ENCODE measurements at places on chromosomes 6 and 20.

DNA sequence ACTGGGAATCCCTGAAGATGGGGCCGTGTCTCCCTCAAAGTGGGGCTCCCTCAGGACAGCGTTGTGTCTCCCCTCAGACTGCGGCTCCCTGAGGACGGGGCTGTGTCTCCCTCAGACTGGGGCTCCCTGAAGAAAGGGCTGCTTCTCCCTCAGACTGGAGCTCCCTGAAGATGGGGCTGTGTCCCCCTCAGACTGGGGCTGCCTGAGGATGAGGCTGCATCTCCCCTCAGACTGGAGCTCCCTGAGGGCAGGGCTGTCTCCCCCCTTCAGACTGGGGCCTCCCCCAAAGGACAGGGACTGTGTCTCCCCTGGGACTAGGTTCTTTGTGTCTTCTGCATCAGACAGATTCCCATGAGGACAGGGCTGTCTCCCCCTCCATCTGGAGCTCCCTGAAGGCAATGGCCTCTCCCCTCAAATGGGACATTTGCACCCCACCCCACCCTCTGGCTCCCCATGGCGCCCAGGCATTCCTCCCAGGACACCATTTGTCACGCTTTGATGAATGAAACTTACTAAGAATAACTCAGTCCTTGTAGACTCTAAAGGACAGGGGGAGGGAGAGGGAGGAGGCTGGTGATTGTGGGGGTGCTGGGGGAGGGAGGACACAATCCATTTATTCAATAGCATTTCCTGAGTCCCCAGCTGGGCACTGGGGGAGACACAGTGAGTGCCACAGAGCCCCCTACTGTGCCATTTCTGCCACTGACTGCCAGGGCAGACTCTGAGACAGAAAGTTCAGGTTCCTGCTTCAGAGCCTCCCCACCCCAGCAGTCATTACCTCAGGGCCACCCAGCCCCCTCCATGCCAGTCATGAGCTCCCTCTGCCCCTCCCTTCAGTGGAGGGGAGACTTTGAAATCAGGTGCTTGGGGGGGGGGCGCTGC is 122.4 kb downstream of the MRPL14 start:
- DNase-seq, result no peak

DNA sequence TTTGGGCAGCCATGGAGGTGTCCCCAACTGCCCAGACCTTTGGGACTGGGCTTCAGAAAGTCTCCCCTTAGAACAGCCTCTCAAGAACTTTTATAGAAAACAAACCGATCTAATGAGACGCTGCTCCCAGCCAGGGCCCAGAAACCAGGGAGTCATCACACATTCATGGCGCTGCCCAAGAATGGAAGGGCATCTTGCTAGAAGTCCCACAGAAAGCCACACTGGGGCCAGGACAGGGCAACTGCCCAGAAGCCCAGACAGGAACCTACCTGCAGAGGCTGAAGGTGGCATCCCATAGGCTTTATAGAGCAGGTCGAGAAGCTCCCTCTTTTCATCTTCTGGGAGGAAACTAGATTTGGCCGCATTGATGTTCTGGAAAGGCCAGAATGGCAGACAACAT is 31.5 kb downstream of the ADA start:
- no peak for DNase-seq

GRCh38 chr20:21921251-21921650 is 215.8 kb downstream of the PAX1 start:
- no peak for DNase-seq

DNA sequence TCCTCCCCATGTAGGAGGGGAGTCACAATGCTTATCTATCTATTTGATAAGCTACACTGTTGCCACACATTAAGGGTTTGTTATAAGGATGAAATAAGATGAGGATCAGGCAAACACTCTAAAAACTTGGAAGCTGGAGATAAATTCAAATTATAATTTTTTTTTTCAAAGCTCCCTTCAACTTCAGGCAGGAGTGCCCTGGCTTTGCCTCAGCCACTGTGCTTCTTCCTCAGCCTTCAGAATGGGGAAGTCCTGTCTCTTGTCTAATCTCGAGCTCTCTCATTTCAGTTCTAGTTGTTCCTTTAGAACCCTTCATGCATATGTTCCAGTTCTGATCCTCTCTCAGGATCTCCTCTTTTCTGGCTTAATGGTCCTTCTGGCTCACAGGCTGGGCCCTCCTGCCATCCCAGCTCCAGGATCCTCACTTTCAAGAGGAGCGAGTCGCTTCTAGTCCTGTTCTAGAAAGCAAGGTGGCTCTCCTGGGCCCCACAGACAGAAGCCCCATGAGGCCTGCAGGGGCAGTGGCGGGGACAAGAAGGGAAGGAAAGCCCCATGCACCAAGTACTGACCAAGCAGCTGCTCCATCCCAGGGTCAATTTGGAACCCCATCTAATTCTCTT is 164.3 kb downstream of the VEGFA start:
- no peak for DNase-seq

DNA sequence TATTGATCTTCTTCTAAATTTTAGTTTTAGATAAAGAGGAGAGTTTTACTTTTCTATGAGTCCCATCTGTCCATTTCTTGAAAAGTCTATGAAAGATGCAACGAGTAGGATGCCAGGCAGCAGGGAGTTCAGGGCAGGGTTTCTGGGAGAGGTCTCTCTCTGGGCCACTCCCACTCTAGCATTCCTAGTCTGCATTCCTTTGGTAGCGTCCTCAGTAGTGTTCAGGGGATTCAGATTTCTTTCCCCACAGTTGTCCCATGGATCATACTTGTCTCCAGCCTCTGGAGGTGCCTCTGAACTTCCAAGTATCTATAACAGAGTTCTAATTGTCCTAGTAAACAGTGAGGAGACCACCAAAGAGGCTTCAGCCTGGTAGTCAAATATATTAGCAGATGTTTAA is 225.3 kb downstream of the RIMS1 start:
- no peak for DNase-seq

DNA sequence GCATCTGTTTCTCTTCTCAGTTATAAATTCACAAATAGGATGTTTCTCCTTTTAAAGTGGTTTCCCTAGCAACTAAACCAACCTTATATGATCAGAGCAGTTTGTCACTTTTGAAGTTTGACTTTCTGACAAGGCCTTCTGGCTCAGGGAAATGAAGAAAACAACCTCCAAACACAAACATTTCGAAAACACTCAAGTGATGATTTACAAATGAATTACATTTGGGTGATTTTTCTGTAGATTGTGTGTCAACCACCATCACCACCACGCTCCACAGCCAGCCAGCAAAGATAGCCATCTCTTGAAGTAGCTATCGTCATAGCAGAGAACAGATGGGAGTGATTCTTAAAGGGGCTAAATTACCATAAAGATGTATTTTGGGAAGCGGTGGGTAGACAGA is 16.5 kb upstream of the MLIP start:
- no peak for DNase-seq

DNA sequence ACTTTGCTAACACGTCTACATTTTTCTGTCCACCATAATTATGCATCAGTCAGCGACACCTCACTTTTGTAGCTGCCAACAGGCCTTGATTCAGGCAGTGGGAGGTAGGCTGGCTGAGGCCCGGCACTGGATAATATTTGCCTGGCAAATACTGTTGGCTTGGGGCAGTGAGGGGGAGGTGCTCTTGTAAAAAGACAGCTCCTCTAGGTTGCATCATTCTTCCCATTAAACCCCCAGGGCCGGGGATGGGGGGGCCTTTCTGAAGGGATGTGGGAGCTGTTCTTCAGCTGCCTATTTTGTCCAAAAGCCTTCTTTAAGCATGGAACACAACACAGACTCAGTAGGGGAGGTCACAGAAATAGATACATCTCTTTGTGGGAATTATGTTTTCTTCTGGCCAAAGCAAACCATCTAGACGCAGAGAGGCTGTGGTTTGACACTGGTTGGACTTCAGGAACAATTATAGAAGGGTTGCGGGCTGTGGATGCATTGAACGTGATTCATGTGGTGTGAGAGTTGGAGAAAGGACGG is 338.3 kb upstream of the NT5E start:
- DNase-seq, result no peak

- no peak for DNase-seq
Measured at GRCh38 chr20:23614163-23614562, 8.4 kb upstream of the CST9 start.

- DNase-seq, result peak; percentile 32
Measured at GRCh38 chr20:20327746-20328145, 40.2 kb upstream of the INSM1 start.

GRCh38 chr6:111559188-111560097 is 46.2 kb downstream of the TRAF3IP2 start:
- DNase-seq, result no peak

GRCh38 chr6:15280028-15280427 is 34.2 kb downstream of the JARID2 start:
- no peak for DNase-seq

- DNase-seq, result no peak
Measured at GRCh38 chr6:44361947-44362346, 19.5 kb downstream of the SPATS1 start.

DNA sequence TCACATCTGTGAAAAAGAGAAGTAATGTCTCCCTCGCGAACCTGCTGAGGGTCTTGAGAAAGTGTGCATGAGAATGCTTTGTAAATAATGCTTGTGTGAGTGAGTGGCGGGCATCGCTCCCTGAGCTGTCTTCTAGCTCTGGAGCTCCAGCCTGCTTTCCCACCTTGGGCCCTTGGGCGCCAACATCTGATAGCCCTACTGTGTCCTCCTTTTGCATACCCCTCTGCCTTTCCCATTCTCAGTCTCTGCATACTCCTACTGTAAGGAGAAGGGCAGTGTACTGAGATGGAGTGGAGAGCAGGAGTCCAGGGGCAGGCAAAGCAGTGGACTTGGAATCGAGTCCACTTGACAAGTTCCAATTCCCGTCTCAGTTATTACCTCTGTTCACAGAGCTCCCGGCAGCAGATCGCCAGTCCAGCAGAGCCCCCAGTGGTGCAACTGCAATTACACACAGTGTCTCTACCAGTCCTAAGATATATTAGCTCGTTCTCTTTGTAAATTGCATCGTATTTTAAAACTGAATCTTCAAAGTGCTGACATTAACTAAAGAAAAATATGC is 847 bp upstream of the NCR2 start:
- DNase-seq, result no peak

GRCh38 chr20:43915211-43916072 is 790 bp downstream of the TOX2 start:
- no peak for DNase-seq

- DNase-seq, result peak; percentile 8
Measured at GRCh38 chr6:98657764-98658163, 176.6 kb upstream of the POU3F2 start.

DNA sequence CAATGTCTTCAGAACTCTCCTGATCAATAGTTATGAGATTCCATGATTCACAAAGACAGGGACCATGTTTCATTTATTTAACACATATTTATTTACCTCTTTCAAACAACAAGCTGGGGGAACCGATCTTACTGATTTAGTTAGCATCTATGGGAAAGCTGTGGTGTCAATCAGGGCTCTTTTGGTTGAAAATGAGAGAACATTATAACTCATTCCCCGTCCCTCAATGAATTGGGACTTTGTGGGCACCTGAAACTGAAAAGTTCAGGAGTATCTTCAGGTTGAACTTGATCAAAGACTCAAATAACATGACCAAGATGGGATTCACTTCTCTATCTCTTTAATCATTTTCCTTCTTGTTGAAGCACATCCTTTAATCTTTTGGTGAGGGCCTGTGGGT is 67.4 kb downstream of the CHMP4B start:
- DNase-seq, result no peak

DNA sequence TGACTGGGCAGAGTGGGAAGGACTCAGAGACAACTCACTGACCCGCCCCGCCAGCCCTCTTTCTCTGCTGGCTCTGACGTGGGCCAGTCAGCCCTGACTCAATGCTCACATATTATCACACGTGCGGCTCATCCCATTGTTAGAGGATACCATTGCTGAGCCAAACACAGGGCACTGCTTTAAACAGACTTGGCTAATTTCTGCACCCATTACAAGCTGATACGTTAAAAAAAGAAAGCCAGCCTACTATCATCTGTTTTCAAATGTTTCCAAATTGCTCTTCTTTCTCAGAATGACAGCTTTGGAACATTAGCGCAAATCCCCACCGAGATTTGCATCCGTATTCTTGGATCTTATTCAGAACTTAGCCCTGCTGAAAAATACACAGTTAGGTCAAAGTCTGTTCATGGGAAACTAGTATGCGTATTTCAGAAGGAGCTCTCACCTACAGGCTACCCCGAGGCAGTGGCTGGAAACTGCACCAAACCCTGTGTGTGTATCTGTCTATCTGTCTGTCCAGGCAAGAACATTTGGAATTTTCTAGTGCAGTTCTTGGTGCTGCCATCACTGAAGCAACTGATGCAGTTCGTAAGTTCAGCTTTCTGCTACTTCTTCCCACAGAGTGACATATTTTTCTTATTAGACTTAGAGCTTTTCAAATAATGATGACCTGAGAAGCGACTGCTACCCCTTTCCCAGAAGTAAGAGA is 32.8 kb downstream of the RAMACL start:
- DNase-seq, result peak; percentile 78

- no peak for DNase-seq
Measured at GRCh38 chr20:58339741-58340140, 30.2 kb downstream of the RAB22A start.
